ENCODE measurements at places on chromosomes 6 and 20.

DNA sequence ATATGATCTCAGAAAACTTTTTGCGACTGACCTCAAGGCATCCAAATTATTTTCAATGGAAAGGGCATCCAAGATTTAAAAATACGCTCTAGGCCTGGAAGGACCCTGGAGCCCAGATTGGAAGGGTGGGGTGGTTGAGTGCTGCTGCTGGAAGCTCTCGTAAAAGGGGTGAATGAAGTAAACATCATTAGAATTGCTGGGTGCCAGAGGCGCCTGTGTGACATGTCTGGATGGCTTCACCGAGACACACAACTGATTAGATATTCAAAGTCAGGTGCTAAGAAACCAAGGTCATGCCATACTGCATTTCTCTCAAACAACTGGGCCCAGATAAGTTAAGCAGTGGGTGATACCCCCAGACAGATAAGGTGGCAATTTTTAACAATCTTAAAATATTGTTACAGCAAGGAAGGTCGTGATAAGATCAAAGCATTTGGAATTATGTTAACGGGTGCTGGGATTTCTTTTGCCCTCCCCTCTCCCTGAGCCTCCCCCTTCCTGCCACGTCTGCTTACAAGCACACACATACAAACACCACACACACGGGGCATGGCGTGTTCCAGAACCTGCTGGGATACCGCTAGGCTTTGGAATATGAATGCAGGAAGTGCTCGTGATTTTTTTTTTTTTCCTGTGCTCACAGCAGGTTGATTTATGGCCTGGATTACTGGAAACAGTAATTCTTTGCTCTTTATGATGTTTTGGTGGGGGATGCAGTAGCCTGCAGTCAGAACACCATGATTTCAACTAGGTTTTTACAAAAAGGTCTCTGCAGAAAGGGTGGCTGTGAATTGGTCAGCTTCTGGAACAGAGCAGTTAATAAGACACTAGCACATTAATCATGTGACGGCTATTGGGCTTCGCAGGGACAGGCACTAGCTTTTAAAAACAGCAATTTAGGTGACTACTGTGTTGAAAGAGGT lies 551.2 kb downstream of the QKI start:
- DNase-seq, result no peak

- no peak for DNase-seq
Measured at GRCh38 chr6:42572523-42572922, 8.7 kb downstream of the UBR2 start.

DNA sequence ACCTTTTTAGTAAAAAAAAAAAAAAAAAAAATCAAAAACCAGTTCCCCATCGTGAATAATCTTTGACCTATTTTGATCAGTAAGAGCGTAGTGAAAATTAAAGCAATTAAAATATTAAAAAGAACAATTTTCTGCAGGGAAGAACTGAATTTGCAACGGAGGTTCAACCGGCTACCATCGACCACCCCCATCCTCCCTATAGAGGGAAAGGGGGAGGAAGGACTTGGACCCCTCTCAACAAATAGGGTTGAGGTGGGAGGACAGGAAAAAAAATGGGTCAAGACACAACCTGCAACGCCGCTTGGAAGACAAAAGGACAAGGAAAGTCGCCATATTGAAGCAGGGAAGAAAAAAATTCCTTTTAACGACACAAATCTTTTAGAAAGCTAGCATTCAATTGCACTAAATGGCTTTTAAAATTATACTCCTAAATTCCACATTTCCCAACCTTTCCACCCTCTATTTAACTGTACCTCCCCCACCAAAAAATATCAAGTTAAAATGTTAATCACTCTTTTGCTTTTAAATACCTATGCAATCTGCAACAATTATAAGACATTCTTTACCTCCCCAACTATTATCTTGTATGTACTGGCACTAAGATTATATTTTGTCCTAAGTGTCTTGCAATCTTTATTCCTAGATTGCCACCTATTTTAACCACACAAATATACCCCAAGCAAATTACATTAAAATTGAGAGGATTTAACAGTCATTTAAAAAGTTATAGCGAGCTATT lies 1.7 kb downstream of the PPP1R10 start:
- DNase-seq, result peak; percentile 31

GRCh38 chr6:73558624-73559398 lies 38.0 kb upstream of the EEF1A1 start:
- no peak for DNase-seq

DNA sequence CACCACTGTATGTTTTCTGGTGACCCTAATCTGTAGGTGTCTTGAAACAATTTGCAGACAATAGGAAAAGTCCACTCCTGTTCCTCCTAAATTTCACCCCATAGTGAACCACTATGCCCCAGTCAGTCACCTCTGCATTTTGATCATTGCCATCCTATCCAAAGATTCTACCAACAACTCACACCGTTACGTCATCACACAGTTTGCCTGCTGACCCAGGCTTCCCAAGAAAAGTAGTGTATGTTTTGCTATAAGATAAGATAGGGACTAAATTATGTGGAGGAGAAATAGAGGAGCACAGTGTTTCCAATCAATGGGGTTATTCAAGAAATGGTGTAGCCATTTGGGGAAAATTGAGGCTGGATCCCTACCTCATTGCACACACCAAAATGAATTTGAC lies 58.8 kb downstream of the GNAS start:
- no peak for DNase-seq

Measured in stimulated activated CD8-positive, alpha-beta memory T cell treated with anti-CD3 and anti-CD28 coated beads, Interleukin-12 subunit alpha, Interleukin-12 subunit beta, amount 100 ng/mL, for 1 hour (primary cell).